ENCODE measurements at places on chromosomes 1 and 21.
A peak's percentile ranks its signal among the peaks of the same experiment; 100 is the strongest.

GRCh38 chr1:24865168-24865567, 64.9 kb downstream of the RUNX3 start:
- no peak for DNase-seq

GRCh38 chr1:45009296-45009865, 1.7 kb downstream of the HECTD3 start:
- no peak for DNase-seq

GRCh38 chr1:202709276-202710041, 795 bp downstream of the SYT2 start:
- DNase-seq, result no peak

DNA sequence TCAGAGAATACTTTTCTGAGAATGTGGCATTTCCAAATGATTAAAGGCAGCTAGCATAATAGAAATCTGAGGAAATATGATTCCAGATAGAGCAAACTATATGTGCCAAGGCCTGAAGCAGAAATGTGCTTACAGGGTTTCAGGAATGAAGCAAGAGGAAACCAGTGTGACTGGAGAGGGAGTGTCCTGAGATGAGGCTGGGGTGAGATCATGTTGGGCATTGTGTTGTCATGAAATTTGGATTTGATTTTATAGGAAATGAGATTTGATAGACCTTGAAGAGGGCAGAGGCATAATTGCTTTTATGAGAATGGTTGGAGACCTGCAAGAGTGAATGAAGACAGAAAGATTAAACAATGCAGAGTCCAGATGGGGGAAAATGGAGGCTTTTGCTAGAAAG, 338.1 kb upstream of the SNX7 start:
- peak; percentile 80 for DNase-seq

- DNase-seq, result no peak
These were observed 11.2 kb upstream of the RCOR3 start for GRCh38 chr1:211247921-211248320.

All from epithelial cell of prostate (primary cell).